Cerebellum (tissue), 4 donors: ENCODE measurements at places on chromosomes 11 and 22. TPM values are rescaled to one million over a fixed set of nuclear protein-coding genes. Genes with fewer than 3 reads are reported as not detected.

GRCh38 chr22:44389181-44389580 lies 76.4 kb upstream of the SHISAL1 start:
- no peak for DNase-seq

Gene PHF21B
- 21.9 TPM for total RNA-seq

Gene BIK
- 0.91 TPM for total RNA-seq

DNA sequence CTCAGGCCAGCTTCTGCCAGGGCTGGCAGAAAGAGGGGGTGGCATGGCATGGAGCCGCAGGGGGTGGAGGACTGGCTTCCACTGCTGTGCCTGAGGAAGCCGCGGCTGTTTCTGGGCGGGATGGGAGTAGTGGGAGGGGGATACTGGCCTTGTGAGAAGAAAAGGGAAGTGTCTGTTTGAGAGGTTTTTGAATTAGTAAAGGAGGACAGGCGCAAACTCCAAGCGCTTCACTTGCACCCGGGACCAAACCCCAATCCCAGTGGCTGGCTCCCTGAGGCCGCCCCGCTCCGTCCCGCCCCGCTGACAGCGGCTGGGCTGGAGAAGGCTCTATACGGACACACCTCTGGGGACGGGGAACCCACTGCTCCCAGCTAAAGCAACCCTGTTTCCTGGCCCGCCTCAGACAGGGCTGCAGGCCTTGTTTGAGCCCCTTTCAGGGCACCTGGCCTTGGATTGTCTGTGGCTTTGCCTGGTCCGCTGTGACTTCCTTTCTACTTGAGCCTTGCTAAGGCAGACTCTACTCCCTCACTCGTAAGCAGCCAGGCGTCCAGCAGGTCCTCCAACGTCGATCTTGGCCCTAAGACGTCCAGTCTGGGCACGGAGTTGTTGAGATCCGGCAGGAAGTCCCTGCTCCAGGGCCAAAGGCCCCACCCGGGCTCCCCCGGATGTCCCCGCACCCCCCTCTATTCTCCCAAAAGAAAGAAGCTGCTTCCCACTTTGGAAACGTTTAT lies 2.2 kb downstream of the APOA1 start:
- DNase-seq, result no peak

Gene OR9G1
- total RNA-seq, result not detected

Gene CUL5
- total RNA-seq, result 62.4 TPM

GRCh38 chr11:57785072-57785471 lies 23.5 kb downstream of the CTNND1 start:
- DNase-seq, result no peak

Gene RASL10A
- total RNA-seq, result not detected

GRCh38 chr11:34516247-34517040 lies 2.9 kb upstream of the ELF5 start:
- DNase-seq, result peak; percentile 21

Gene FIBIN
- 13.4 TPM for total RNA-seq

Gene DENND6B
- 19.6 TPM for total RNA-seq

Gene DCPS
- total RNA-seq, result 4.5 TPM

DNA sequence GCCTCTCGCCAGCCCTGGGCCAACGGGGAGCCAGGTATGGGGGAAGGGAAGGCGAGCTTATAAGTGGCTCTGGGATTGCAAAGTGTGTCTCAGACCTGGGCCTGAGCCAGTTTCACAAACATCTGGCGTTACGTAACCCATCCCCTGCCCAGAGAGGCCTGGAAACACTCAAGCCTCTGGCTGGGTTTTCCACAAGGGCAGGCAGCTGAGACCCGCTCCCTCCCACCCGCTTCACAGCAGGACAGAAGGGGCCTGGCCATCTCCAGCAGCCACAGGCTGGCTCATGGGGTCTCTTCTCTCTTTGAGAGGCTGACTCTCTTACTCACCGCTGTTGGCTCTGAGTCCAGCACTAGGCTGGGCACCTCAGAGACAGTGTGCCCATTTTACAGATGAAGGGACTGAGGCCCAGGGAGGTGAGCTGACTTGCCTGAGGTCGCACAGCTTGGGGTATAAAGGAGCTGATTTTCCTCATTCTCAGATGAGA lies 44.5 kb downstream of the TRIOBP start:
- no peak for DNase-seq

GRCh38 chr22:44782363-44782963 lies 30.1 kb downstream of the ARHGAP8 start:
- DNase-seq, result no peak

Gene GAS2L1
- total RNA-seq, result 3.3 TPM

Gene CYTH4
- total RNA-seq, result 3.9 TPM

- no peak for DNase-seq
These were observed 297.0 kb downstream of the CTTN start for GRCh38 chr11:70695086-70695960.

DNA sequence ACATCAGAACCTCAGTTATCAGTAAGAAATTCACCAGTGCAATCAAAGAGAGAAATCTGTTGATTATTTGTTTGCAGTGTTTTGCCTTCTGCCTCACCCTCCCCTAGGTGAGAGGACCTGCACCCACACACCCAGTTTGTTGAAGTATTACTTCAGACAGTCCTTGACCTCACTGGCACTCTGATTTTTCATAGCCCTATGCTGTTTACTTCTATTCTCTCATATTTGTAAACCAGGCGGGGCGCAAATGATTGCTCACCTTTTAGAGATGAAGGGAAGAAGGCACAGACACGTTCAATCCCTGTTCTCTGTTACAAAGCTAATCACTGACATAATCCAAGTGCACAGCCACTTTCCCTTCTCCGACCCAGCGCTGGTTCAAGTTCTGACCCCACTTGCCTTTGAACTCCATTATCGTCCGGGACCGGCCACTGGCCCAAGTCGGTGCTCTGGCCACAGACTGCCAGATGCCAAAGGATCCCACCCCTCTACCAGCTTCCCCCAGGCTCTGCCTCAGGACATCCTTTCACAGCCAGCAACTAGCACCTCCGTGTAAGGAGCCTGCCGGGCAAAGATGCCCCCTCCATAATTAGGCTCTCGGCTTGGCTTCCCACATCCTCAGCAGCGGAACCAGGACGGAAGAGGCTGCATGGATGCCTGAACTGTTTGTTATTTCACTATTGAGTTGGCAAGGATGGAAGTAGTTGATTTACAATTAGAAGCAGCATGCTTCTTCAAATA lies 1.7 kb downstream of the ETS1 start:
- DNase-seq, result no peak
